ENCODE measurements at places on chromosomes 12 and 14.

DNA sequence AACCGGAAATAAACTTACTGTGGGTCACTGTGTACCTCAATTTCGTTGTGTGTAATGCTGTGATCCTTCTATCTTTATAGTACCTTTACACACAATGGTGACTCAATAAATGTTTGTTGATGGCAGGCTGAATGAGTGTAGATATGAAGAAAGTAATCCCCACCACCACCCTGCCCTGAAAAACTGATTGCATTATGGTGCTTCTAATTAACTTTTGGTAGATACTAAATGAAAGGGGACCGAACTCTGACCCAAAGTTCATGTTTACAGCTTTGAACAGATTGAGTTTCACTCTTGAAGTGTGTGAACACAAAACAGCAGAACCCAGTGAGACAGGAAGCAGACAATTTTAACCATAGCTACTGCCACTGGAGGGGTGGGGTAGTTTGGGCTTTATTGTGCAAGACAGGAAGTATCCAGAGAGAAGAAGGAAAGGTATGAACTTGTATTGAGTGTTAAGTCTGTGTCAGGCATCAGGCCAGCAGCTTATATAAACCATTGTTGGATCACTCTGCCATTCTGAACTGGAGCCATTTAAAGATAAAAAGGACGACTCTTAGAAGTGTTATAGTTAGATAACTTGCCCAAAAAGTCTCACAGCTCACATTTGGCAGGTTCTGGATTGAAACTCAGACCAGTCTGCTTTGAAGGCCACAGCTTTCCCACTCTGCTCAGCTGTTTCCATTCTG lies 197.0 kb upstream of the AMIGO2 start:
- peak; percentile 73 for DNase-seq

- peak; percentile 55 for DNase-seq
Measured at GRCh38 chr12:122031342-122032216, 9.9 kb downstream of the BCL7A start.

DNA sequence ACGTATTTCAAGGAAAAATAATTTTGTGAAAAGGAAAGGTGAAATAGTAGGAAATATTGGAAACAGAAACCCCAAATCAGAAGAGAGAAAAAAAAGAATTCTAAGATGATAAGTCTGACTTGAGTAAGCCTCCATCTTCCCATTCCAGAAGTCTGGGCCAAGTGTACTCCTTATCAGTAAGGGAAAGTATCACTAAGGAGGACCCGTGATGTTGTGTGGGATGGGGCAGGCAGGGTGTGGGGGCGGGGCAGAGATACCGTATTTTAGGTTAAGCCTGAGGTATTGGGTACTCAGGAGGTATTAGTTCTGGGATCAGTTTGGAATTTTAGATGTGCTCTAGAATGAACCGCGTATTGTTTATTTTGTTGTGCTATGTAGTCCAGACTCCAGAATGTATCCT lies 33.8 kb upstream of the PSMA6 start:
- no peak for DNase-seq

- no peak for DNase-seq
Measured at GRCh38 chr12:76777765-76778216, 13.9 kb downstream of the ZDHHC17 start.

DNA sequence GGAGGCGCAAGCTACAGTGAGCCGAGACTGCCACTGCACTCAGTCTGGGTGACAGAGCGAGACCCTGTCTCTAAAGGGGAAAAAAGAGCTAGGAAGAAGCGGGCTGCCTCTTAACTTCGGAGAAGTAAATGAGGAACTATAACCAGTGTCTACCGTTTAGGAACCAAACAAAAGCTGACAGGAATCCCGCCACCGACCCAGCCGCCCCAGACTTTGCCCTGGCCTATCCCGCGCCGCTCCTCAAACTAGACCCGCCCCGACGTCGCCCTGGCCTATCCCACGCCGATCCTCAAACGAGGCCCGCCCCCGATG lies 568 bp upstream of the SIVA1 start:
- no peak for DNase-seq

All from activated CD4-positive, alpha-beta memory T cell treated with anti-CD3 and anti-CD28 coated beads, Interleukin-2, amount 10 ng/mL, durations not matched to agents 7 days and 5 days (primary cell).